ENCODE measurements at places on chromosomes 2 and 18. TPM values are rescaled to one million over a fixed set of nuclear protein-coding genes. Genes with fewer than 3 reads are reported as not detected.

DNA sequence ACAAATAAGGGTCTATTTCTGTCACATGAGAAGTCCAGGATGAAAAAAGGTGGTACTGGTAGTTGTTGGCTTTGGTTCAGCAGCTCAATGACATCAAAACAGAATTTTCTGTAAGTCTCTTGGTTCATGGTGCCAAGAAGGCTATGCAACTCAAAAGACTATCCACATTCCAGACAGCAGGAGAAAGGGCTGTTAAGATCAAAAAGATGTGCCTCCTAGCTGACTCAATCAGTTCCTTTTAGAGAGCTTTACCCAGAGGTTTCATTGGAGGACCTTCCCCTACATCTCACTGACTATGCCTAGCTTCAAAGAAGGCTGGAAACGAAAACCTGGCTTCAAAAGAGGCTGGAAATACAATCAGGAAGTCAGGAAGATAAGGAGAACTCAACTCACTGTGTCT is 98.0 kb downstream of the DYM start:
- DNase-seq = no peak

The FAM237A gene
- not detected for total RNA-seq

The DCC gene
- not detected for total RNA-seq

The TMEM247 gene
- not detected for total RNA-seq

DNA sequence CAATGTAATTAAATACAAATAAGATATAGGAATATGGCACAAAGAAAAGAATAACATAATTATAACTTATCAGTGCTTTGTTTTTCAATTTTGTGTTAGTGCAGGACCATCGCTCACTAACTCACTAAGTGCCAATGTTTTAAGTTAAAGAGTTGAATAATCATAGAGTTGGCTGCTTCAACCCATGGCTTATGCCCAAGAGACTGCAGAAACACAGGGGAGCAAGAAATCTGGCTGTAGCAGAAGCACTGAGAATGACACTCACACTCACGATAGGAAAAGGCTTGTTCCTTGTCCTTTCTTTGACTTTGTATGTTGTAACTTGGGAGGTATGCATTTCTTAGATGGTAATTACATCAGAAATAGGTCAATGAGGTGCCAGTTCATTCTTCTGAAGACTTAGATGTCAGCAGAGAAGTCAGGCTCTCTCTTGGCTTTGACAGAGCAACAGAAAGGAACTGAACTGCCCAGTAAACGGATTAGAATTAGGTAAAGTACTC is 852.2 kb downstream of the LRRTM4 start:
- DNase-seq = no peak

GRCh38 chr18:50009773-50010335 is 185.1 kb downstream of the MYO5B start:
- peak; percentile 56 for DNase-seq

Data from myocyte (in vitro differentiated cells).